ENCODE measurements at places on chromosomes 4 and X.
A peak's percentile ranks its signal among the peaks of the same experiment; 100 is the strongest.

- no peak for DNase-seq
These were observed 498.0 kb downstream of the STPG2 start for GRCh38 chr4:97645071-97645821.

GRCh38 chr4:122152711-122153226, 638 bp downstream of the BLTP1 start:
- peak; percentile 47 for DNase-seq

DNA sequence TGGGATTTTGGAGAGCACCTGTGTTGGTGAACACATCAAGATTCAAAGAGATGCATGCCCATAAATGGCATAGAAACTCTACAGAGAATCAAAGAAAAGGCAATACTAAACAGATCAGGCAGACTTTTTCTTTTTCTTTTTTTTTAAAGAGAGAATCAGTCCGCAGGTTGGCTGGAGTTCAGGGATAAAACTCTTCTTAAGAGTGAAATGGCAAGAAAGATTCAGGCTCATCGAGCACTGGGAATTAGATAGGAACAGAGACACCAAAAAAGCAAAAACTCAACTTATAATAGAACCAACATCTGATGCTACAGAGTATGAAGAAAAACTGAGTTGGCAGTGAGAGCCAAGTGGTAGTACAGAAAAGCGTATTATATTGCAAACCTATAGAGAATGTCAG, 314.3 kb downstream of the ARHGAP24 start:
- no peak for DNase-seq

GRCh38 chrX:9369802-9370291, 95.0 kb upstream of the TBL1X start:
- DNase-seq, result no peak

DNA sequence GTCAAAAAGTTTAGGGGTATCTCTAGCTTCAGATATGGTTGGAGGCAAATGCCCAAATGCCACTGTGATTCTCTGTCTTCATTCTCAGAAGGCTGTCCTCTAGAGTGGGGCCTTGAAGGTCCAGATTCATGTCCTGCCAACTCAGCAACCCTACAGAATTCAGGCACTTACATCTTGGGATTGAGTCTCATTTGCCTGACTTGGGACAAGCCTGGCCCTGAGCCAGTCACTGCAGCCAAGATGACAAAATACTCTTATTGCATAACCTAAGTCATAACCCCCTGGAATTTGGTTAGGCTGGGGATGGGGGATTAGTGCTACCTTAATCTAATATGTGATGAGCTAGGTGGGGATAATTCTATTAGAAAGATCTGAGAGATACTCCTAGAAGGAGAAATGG, 100.5 kb downstream of the AREG start:
- DNase-seq, result no peak

- DNase-seq, result no peak
These were observed 2.1 kb downstream of the RGN start for GRCh38 chrX:47080215-47080914.

- DNase-seq, result no peak
These were observed 2.8 kb upstream of the TIFA start for GRCh38 chr4:112288455-112288854.

DNA sequence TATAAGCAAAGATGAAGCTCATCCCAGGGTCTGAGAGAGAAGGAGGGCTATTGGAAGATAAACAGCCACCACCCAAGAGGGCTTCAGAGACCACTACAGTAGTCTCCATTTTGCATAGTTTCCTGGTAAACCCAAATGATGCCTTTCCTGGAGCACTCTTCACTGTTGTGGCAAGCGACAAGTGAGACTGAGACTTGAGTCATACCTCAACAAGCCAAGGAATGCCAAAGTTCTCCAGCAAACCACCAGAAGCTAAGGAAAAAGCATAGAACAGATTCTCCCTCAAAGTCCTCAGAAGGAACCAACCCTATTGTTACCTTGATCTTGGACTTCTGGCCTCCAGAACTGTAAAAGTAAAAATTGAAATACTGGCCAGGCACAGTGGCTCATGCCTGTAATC, 65.9 kb downstream of the LARP7 start:
- DNase-seq, result peak; percentile 31

DNA sequence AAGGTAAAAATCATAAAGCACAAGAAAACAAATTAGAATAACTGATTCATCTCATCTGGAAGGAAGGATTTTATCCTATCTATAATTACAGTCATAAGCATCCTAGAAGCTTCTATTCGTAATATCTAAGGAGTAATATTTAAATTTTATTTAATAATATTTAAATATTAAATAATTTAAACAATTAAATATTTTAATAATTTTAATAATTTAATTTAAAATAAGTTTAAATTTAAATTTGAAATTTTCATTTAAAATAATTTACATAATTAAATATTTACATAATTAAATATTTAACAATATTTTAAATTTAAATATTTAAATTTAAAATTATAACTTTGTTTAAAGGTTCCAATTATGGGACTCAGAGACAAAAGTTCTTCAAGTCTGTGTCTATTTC, 127.5 kb upstream of the GK2 start:
- DNase-seq, result no peak

GRCh38 chrX:40094900-40095582, 2.7 kb downstream of the BCOR start:
- DNase-seq, result no peak

- DNase-seq, result no peak
These were observed 29.4 kb downstream of the XG start for GRCh38 chrX:2781226-2781571.

DNA sequence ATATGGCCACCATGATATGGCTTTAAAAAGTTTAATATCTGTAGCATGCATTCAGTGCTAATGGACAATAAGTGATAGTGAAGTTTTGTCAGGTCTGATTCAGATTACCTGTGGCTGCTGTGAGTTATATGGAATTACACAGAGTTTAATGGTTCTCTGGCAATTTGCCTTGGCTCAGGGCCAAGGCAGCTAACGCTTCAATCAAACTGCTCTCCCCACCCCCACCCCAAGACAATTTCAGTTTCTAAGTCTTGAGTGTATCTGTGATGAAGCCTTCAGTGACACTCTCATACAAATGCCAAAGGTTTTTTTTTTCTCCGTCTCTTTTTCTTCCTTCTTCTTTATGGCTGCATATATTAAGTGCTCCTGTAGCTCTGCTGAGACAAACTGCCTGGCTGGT, 106.6 kb downstream of the SHROOM4 start:
- DNase-seq, result no peak

GRCh38 chr4:86845593-86845992, 3.6 kb downstream of the SLC10A6 start:
- DNase-seq, result no peak

DNA sequence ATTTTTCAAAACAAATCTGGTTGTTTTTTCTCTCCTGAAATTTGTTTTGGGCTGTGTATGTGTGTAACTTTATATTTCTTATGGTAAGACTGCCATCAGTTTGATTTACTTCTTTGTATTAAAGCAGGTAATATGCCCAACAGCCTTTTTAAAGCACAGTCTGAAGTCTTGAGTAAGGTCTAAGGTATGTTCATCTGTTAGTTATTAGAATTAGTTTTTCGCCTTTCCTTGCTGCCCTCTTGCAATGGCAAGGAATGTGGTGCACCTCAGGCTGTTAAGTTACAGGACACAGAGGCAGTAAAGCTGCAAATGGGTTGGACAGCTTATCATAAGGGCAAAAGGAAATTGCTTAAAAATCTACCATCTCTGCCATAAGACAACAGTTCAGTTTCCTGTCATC, 71.8 kb downstream of the METTL14 start:
- no peak for DNase-seq

- no peak for DNase-seq
These were observed 31.3 kb upstream of the TFDP3 start for GRCh38 chrX:133249266-133250058.

GRCh38 chr4:8364141-8364540, 76.4 kb downstream of the ACOX3 start:
- no peak for DNase-seq

- no peak for DNase-seq
These were observed 157.1 kb upstream of the LNX1 start for GRCh38 chr4:53748328-53748772.

- DNase-seq, result no peak
These were observed 473.8 kb downstream of the ACTRT1 start for GRCh38 chrX:127578395-127578794.

- no peak for DNase-seq
These were observed 28.0 kb downstream of the FRMPD3 start for GRCh38 chrX:107477406-107477805.

DNA sequence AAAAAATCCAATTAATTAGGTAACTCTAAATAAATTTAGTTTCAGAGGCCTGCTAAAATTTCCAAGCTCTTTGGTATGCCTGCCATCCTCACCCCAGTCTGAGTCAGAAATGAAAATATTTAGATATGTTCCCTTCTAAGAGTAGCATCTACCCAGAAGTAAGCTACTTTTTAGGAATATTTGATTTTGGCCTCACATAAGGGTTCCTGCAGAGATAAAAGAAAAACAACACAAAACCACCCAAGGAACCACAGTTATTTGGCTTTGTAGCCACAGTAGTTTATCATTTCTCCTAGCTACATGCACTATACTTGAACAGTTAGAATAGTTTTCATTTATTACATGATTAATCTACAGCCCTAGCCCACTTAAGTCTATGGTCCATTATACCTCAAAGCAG, 192.6 kb upstream of the FAM241A start:
- DNase-seq, result no peak

DNA sequence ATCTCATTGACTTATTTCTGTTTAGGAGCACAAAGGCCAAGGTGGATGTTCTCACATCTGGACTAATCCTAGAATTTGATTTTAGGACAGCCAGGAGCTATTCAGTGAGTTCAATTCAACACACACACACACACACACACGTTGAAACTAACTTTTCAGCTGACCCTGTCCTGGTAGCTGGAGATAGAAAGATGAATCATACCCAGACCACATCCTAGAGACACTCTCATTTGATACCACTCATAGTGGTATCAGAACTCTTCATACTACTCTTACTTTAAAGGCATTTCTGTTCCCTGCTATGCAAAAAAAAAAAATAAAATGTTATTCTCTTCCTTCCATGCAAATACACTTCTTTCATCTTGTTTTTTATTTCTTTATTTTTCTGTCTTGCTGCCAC, 36.7 kb downstream of the KLF8 start:
- no peak for DNase-seq

GRCh38 chr4:3532751-3533422, 665 bp upstream of the LRPAP1 start:
- no peak for DNase-seq

GRCh38 chr4:81600520-81601357, 129.0 kb upstream of the RASGEF1B start:
- no peak for DNase-seq

- no peak for DNase-seq
These were observed 12.1 kb upstream of the FAM47A start for GRCh38 chrX:34144246-34144645.

- DNase-seq, result no peak
These were observed 77.6 kb downstream of the PRKG2 start for GRCh38 chr4:81137446-81137845.

DNA sequence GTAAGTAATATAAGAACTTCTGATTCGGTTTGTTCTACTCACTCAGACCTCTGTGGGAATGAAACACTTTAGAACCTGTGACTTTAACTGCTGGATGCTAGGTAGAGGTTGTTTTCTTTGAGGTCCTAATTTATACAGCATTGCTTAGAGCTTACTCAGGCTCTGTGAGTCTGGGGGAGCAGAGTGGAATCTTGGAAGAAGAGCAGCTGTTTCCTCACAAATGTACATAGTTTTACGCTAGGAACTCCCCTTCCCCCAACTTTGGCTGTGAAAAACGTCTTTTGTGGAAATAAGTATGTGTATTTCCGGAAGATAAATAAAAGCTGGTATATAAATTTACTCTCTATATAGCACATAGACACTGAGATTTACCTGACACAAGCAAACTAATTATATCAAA, 141.4 kb downstream of the NAA11 start:
- DNase-seq, result no peak

- peak; percentile 65 for DNase-seq
These were observed 81.8 kb downstream of the MID1IP1 start for GRCh38 chrX:38882894-38883626.

DNA sequence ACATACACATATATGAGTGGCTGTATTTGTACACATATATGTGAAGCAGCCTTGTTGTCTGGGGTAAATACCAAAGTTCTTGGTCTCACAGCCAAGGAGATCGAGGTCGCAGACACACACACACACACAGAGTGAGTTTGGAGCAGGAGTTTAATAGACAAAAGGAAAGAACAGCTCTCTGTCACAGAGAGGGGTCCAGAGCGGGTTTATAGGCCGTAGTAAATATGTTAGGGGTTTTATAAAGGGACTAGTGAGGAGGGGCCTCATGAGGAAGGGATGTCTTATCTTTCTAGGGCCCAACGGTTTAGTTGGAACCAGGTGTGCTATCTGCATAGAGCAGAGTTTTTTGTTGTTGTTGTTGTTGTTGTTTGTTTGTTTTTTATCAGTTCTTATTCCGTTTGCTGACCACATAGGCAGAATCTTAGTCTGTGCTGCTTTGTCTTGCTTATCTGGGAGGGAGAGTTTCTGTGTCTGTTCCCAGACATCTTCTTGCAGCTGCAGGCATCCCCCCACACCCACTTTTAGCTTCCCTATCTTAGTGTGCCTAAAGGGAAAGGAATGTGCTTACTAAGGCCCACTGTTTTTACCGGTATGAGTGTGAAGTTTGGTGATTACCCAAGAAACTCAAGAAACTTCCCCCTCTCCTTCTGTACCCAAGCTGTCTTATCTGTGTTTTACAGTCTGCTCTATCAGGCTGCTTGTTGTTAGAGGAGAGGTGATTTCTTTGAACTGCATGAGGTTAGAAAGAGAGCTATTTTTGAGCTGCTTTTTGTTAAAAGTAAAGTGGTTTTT, 91.9 kb downstream of the TENT5D start:
- no peak for DNase-seq

- DNase-seq, result no peak
These were observed 66.2 kb downstream of the EGF start for GRCh38 chr4:109978704-109979454.

GRCh38 chr4:155491336-155492120, 114.8 kb upstream of the MAP9 start:
- DNase-seq, result no peak

DNA sequence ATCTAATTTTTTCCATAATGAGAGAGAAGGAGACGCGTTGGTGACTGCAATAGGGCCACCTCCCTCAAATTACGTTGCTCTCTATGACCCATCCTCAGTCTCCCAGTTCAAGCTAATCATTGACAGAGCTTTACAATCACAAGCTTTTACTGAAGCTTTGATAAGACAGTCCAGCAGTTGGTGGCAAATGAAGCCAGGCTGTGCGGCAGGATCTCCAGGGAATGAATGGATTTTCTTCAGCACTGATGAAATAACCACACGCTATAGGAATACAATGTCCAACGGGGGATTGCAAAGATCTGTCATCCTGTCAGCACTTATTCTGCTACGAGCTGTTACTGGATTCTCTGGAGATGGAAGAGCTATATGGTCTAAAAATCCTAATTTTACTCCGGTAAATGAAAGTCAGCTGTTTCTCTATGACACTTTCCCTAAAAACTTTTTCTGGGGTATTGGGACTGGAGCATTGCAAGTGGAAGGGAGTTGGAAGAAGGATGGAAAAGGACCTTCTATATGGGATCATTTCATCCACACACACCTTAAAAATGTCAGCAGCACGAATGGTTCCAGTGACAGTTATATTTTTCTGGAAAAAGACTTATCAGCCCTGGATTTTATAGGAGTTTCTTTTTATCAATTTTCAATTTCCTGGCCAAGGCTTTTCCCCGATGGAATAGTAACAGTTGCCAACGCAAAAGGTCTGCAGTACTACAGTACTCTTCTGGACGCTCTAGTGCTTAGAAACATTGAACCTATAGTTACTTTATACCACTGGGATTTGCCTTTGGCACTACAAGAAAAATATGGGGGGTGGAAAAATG, at the start of gene KLB:
KLB (plus strand) TSS at position 168 of the 821 bp plus-strand sequence; CDS start at position 188, 20 bp downstream.
- no peak for DNase-seq
